ENCODE measurements at places on chromosomes 1 and 21.

DNA sequence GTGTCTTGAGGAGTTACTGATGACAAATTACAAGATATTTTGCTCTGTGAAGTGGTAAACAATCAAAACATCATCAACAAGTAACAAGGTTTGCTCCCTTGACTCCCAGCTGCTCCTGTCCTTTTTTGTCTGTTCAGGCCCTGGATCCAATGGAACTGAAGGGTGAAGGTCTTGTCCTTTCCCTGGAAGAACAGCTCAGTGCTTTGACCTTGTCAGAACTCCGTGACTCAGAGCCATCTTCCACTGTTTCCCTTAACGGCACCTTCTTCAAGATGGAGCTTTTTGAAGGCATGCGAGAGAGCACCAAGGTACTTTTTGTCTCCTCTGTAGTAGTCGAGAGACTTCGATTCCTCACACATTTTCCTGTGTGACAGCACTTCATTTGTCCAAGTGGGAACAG lies 29.0 kb downstream of the TRIM45 start:
- no peak for DNase-seq

- DNase-seq: no peak
Observed at GRCh38 chr1:202154148-202154765, 6.1 kb downstream of the PTPN7 start.

- no peak for DNase-seq
Observed at GRCh38 chr1:32703479-32704291, 1.1 kb upstream of the SYNC start.

- no peak for DNase-seq
Observed at GRCh38 chr21:39124681-39125251, 58.5 kb downstream of the PSMG1 start.

DNA sequence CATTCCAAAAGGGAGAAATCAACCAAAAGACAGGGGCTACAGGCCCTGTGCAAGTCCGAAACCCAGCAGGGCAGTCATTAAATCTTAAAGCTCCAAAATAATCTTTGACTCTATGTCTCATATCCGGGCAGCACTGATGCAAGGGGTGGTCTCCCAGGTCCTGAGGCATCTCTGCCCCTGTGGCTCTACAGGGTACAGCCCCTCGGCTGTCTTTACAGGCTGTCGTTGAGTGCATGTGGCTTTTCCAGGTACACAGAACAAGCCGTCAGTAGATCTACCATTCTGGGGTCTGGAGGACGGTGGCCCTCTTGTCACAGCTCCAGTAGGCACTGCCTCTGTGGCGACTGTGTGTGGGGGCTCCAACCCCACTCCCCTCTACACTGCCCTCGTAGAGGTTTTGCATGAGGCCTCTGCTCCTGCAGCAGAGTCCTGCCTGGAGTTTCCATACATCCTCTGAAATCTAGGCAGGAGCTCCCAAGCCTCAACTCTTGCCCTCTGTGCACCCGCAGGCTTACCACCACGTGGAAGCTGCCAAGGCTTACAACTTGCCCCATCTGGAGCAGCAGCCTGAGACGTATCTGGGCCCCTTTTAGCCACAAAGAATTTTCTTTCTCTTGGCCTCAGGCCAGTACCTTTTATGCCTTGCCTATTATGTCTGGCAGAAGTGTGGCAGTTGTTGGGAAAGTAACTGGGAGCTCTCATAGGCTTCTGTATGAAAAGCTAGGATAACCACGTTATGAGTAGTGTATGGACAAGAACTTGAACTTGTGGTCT lies 52.5 kb downstream of the POU2F1 start:
- no peak for DNase-seq

GRCh38 chr1:28127617-28128257 lies 39.3 kb upstream of the EYA3 start:
- no peak for DNase-seq

DNA sequence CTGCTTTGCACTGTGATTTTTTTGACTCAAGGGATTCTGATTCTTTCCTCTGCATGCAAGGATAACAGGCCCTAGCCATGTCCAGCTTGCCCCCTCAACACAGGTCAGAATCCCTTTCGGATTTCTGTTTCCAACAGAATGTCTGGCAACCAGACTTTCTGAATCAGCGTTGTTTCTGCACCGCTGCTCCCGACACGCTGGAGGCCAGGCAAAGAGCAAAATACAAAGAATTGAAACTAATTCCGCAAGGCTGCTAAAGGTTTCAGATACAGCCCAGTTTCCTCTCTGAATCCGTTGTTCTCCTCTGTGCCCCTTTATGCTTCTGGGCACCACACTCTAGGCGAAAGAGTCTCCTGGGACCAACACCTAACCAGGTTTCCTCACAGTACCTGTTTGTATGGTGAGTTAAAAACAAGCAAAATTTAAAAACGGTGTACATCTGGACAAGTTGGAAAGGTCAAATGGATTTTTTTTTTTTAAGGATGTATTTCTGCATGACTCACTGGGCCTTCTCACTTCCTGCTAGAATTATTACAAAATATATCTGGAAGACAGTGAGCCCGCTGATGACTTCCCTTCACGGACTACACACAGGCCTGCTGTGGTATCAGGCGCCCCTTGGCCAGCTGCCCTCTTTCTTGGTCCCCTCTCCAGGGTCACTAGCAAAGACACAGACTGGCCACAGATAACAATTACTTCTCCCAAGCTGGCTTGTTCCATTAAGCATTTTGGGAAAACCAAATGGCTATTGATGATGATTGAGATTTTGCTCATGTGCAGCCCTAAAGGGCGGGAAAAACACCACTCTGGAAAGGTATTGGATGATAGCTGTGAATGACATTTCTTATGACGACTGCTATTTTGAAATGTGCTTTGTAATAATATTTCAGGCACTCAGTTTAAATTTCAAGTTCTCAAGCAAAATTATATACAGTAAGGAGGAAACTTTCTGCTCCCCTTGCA lies 118.3 kb downstream of the TGFB2 start:
- DNase-seq: peak; percentile 37
